NCI-H524 treated with DMSO at 0.1 percent for 48 hours (cell line): ENCODE measurements at places on chromosomes 12 and 14.

DNA sequence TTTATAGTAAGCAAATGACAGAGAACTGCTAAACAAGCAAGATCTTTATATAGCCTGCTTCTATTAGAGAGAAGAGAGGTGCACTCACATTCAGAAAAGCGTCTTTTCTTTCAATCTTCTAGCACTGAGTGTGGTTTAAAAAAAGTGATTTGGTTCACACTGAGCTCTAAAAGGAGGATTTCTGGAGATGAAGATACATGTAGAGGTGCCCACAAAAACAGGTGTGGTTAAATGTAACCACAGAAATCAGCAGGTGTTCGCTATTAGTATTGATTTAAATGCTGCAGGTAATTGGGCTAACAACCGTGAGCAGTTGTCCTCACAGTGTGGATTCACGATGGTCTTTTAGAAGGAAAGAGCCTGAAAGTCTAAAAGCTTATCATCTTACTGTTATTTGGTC lies 10.7 kb downstream of the PKP2 start:
- no peak for DNase-seq

GRCh38 chr12:67274186-67274585 lies 5.0 kb downstream of the CAND1 start:
- no peak for DNase-seq

DNA sequence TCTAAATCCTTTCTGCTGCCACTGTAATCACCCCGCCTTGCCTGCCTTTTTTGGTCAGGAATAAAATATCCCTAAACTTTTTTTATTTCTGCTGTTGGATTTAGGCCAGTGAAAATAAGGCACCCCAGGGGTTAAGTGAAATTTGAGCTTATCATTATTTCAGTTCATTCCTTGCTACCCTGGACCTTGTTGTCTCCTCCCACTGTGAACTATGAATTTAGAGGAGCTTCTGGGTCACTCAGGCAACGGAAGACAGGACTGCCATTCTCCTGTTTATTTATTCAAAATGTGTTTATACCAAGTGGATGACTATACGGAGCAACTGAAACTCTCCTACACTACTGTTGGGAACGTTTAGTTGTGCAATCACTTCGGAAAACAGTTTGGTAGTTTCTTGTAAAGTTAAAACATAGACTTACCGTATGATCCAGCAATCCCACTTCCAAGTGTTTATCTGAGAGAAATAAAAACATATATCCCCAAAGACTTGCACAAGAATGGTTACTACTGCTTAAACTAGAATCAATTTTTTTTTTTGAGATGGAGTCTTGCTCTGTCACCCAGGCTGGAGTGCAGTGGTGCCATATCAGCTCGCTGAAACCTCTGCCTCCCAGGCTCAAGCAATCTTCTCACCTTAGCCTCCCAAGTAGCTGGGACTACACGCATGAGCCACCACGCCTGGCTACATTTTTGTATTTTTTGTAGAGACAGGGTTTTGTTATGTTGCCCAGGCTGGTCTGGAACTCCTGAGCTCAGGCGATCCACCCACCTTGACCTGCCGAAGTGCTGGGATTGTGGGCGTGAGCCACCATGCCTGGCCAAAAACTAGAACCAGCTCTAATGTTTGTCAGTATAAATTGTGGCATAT lies 2.3 kb upstream of the TRAFD1 start:
- DNase-seq = no peak

DNA sequence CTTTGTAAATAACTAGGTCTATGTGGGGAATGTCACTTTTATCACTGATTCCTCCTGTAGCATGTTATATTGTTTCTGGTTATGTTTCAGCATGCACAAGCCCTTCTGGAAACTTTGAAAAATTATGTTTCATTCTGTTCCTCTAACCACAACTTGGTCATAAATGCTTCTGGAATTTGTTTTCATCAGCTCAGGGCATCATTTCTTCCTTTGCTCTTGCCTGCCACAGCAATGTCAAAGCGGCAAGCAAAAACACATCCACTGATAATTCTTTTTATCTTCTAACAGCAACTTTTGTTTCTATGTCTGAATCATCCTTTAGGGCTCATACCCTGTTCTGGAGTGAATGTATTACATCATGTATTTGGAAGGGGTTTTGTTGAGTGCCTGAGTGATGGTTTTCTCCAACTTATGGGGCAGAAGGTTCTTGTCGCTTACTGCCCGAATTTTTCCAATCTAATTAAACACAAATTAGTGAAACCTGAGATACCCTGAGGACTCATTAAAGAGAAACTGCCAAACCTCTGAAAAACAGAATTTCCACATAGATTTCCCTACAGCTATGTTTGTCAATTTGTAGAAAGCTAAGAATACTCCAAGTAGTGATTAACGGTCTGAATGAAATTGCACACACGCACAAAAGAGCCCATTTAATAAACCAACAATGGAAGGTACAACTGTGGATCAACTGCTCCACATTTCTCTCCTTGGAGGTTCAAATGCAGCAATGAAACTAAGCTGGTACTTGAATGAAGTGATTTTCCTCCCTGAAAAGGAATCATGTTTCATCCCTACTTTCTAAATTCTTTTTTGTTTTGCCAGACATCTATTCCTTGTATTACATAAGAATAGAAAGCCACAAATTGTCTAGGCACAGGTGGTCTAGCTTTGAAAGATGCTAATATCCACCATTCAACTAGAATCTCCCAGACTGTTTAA lies 173.5 kb upstream of the KRR1 start:
- DNase-seq = peak; percentile 25

DNA sequence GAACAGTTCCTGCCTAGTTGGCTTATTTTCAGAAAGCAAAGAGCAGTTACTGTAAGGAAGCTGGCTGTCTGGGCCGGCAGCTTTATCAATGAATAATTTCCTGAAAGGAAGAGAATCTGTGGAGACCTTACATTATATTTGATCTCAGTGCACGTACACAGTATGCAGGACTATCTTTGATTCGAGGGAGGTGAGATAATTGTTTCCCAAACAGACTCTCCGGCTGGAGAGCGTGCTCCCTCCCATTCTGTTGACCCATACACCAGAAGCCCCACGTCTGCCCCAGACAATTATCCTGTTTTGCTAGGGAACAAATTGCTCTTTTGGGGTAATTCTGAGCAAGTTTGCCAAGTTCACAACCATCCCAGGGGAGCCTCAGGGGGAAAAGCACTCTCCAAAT lies 1115.0 kb downstream of the VRK1 start:
- DNase-seq = no peak

DNA sequence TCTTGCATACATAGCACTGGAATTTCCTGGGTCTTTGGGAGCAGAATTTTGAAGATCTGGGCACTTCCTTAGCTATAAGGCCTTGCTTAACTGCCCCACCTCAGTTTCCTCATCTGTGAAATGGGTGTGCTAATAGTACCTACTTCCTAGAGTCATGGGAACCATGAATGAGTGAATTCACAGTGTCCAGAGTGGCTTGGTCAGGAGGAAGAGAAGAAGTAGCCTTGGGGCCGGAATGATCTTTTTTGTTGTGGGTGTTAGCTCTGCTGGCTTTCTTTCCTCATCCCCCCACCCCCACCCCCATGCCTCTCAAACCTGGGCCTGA lies 2.4 kb downstream of the SH2B3 start:
- DNase-seq = no peak

- no peak for DNase-seq
These were observed 13.9 kb downstream of the MFAP5 start for GRCh38 chr12:8648576-8649205.

- DNase-seq = no peak
These were observed 129.9 kb downstream of the KCNA5 start for GRCh38 chr12:5173511-5174011.

- DNase-seq = no peak
These were observed 85.6 kb upstream of the TMCC3 start for GRCh38 chr12:94736004-94736403.

DNA sequence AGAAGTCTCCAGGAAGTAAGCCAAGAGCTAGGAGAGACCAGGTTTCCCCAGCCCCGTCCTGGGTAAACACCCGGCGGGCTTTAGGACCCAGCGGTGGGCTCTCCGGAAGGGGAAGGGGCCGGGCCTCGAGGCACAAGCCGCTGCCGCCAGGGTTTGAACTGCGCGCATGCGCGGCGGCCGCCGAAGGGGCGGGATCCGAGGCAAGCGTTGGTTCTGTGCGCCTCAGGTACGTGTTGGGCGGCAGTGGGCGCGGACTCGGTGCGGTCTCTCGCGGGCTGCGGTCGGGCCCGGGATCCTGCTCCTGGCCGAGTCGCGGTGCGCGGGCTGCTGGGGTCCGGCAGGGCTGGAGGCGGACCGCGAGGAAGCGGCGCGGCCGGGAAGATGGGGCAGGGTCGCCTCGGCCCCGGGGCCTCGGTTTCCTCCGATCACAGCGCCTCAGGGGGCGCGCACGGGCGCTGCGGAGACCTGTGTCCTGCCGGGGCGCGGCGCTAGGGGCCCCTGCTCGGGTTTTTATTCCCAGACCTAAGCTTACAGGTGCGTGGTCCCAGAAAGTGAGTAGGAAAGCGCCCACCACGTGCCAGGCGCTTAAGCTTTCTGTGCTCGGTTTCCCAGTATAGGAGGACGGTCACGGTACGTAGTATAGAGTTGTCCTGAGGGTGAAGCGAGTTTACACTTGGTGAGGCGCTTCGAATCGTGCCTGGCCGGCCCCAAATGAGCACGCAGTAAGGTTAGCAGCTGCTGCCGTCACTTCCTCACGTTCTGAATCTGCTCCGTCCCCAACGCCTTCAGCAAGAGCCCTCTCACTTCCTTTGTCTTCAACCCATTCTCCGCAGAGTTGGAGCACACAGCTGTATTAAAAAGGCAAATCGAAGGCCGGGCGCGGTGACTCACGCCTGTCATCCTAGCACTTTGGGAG lies at the start of gene TDP1:
Gene TDP1 (plus strand): TSS at position 183 of the 916 bp plus-strand sequence. CDS start 7,188 bp downstream, outside the sequence.
- DNase-seq = peak; percentile 94

- no peak for DNase-seq
These were observed 56.8 kb upstream of the LRRK2 start for GRCh38 chr12:40168001-40168400.

DNA sequence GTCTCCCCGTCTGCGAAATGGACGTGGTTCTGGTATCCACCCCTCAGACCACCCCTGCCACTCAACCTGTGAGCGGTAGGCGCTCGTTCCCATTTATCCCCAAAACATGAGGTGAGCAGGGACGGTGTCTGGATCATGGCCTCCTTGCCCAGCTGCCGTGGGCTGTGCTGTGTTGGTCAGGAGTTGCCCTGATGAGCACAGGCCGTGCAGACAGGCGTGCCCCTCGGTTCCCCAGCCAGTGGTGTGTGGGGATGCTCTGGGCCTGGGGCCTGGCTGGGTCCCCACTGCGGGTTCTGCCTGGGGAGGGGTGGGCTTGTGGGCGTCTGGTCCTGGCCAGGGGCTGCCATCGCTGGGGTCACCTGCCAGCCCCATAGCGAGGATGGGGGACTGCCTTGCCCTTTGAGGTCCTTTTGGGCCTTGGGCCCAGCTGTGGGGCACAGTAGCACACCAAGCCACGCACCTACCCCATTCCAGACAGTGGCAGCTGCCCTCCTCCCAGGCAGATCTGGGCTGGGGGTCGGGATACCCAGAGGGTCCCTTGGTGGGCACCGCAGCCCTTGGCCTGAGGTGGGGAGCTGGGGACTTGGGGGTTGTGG lies 11.3 kb upstream of the PUS1 start:
- no peak for DNase-seq

DNA sequence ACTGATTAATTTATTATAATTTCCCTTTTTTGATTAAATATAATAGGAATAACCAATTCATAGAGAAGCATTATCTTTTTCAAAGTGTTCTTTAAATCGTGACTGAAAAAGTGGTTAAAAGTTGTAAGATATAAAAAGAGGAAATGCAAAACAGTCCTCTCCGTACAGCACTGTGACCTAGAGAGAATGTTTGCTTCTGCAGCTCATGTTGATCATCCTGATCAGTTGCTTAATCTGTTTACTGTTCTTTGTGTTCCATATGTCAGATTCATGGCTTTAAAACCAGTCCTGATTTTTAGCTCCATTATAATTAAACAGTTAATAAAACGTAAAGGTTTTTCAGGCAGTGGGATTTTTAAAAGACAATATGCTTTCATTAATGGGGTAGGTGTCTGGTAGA lies 4.7 kb downstream of the TTC8 start:
- peak; percentile 75 for DNase-seq

DNA sequence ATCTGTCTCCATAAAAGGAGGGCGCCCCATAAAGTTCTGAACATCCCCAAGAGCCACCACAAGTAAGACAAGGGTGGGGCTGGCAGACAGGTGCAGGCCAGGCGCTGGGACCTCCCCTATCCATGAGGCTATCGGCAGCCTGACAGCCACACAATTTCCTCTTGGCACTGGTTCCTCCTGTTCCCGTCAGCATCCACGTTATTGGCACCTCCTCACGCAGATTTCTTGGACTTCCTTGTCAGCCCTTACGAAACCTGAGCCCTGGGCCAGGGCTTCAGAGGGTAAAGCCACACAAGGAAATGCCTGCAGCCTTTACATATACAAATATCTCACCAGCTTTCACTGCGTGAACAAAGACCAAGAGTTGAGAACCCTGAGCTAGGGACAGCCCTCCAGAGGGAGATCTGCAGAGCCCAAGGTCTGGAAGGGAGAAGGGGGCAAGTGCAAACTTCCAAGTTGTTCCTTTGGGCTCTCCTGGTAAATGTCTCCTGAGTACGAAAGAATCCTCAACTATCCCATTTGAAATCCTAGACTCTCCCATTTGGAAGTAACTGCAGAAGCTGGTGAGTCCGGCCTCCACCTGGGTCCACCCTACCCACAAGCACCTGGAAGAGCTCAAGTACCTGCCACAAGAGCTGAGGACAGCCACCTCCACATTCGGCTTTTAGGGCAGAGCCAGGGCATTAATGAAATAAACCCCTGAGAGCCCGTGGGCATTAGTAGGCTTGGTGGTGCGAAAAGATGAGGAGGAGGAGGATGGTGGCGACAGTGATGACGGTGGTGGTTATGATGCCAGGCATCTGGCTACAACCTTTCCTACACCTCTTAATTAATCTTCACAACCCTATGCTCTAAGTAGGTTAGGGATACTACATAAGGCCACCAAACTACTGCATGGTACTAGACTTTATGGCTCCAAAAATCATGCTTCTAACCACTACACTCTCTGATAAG lies 5.5 kb upstream of the TC2N start:
- DNase-seq = no peak

GRCh38 chr12:42865282-42865681 lies 275.7 kb upstream of the PRICKLE1 start:
- DNase-seq = no peak

GRCh38 chr14:91374287-91374878 lies 43.2 kb downstream of the CCDC88C start:
- no peak for DNase-seq

DNA sequence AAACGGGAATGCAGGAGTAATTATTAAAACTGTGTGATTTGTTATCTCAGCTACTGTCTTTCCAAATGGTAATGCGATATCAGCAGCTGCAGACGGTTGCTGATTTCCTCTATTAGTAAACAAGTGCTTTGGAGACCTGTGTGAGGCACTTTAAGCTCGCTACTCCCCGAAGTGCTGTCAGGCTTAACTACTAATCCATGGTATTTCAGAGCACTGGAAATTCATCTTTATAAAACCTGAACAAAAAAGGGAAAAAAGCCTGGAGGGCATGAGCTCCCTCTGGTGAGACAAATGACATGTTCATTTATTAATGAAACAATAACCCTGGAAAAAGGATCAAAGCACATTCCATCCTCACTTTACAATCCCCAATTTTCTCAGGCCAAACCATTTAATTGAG lies 143.6 kb upstream of the OTX2 start:
- peak; percentile 65 for DNase-seq
